CD4-positive, alpha-beta T cell treated with Interleukin-10 for 1 hour (primary cell): ENCODE measurements at places on chromosomes 1 and 21.

GRCh38 chr1:206700445-206701036 lies 15.8 kb downstream of the MAPKAPK2 start:
- DNase-seq: no peak

DNA sequence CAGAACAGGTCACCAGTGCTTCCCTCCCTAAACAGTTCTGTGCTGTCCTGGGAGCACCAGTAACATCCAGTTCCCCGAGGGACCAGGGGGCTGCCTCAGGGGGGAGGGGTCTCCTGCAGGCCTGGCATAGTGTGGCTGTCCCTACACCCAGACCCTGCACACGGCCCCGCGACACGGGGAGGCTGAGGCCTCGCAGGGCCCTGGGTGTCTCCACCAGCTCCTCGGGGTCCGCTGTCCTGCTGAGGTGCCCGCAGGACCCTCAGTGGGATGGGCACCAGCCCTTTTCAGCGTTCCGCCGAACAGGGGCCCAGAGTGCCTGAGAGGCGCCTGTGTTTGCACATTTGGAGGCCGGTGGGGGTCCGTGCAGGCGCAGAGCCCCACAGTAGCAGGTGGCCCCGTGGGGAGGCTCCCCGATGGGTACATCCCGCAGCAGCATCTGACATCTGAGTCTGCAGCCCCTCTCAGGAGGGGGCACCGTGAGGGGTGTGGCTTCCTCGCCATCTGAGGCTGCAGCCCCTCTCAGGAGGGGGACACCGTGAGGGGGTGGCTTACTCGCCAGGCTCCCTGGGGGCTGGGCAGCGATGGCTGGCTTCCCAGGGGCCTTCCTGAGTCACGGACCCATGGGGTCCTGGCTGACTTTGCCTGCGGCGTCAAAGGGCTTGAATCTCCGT lies 18.5 kb upstream of the C1orf159 start:
- no peak for DNase-seq

- no peak for DNase-seq
These were observed 48.0 kb downstream of the ACTN2 start for GRCh38 chr1:236734141-236734765.

GRCh38 chr1:943545-944340 lies 15.3 kb downstream of the NOC2L start:
- no peak for DNase-seq
